ENCODE measurements at places on chromosomes 5 and 9.

DNA sequence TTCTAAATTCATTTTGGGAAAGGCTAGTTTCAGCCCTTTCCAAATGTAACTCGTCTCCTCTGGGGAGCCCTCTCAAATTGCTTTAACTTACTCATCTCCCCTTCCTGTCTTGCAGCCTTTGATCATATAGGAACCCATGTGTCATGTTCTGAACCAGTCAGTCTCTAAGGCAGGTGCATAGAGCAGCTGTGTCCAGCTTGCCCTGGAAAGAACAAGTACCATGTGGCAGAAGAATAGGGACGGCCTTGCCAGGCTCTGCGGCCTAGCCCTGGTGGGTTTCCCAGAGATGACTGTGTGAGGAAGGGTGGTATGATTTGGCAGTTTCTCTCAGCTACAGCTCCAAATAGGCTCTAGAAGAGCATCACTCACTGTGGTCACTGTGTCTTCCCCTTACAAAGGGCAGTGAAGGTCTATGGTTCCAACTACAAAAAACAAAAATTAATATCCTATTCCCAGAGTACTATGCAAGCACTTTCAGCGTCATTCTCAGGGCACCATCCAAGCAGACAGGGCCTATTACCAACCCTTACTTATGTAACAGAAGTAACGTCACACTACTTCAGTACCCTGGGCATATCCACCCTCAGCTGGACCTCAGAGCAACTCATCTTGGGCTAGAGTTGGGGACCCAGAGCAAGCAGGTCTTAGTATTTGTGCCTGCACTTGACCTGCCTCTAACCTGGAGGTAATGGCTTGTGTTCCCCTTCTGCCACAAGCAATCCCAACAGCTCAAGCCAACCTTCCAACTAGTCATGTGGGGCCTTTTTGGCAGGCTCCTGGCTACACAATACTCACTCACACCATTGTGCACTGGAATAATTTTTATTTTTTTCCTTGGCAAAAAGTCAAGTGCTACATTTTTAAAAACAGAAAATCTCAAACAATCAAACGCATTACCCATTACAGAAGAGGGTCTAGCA lies 37.2 kb upstream of the UBAP2 start:
- DNase-seq, result no peak

GRCh38 chr5:124349931-124350330 lies 396.5 kb downstream of the ZNF608 start:
- DNase-seq, result no peak

- DNase-seq, result no peak
These were observed 70.7 kb downstream of the SUSD1 start for GRCh38 chr9:112104401-112104800.

DNA sequence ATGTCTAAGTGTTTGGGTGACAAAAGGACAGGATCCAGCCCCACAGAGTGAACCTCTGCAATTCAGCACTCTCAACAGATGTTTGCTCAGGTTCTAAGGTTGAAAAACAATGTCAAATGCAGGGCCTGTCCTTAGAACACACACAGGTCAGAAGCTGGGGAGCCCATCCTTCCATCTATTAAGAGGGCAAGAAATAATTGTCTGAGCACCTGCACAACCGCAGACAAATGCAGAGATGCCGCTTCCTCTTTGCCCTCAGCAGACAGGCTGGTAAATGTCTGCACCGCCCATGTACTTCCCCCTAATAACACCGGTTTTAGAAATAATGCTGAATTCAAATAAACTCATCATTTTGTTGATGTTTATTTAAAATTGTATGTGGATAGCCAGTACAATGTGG lies 414.5 kb upstream of the ADAMTS16 start:
- no peak for DNase-seq

- no peak for DNase-seq
These were observed 1012.4 kb downstream of the CDH18 start for GRCh38 chr5:18975624-18976023.

DNA sequence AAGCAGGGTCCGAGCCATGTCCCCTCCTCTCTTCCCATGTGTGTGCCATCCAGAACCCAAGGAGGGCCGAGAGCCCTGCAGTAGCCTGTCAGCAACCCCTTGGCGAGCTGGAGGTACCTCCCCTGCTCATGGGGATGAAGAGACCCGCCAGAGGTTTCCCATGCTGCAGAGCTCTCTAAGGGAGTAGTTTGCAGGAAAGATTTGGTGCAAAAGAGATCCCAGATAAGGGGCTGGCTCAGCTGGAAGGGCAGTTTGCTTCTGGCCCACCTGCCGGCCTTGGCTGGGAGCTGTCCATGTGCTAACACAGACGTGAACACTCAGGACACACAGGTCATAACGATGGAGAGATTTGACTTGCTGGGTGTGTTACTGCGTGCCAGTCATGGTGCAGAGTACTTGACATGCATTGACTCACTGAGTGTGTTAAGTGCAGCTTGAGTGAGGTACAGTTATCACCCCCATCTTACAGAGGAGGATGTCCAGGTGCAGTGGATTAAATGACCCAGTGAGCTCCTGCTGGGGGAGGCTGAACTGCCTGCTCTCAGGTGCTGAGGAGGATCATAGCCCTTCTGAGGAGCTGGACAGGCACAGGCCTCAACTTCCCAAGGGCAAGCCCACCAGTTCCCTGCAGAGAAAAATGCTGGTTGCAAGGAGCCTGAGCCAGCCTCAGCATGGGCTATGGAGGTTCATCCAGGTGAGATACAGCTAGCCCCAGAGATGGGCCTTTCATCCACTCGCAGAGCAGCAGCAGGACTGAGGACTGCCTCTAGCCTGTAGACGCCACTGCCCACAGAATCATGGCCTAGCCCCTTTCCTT lies 6.3 kb upstream of the SLC25A48 start:
- no peak for DNase-seq

GRCh38 chr9:16221366-16221765 lies 649.1 kb downstream of the BNC2 start:
- no peak for DNase-seq

GRCh38 chr5:20446121-20446520 lies 458.1 kb upstream of the CDH18 start:
- DNase-seq, result no peak

GRCh38 chr9:137082925-137083290 lies 3.9 kb upstream of the MAN1B1 start:
- no peak for DNase-seq

DNA sequence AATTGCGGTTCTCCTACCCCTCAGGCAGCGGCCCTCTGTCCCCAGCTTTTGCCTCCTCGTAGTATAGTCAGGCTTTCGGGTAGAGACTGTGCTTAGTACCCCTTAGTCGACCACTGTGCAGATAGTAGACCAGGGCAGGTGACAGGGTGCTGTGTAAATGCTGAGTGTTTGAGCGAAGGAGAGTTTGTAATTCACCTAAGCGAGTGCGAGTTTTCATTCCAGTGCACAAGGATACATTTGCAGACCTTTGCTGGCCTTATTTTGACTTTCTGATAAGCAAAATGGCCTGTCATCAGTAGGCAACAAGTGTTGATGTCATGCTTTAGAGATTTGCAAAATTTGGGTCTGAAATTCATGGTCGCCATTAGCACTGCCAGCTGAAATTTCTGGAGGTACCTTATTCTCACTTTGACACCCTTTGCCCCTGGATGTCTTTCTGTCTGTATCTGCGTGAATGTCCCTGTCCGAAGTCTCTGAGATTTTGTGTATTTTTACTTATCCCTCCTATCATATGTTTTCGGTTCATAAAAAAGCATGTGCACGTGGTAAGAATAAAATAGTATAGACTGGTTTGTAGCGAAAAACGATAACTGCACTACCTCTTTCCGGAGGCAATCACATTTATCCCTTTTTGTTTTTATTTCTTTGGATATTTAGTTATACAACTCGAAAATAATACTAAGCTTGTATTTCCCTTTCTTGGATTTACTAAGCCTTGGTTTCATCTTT lies 1.9 kb downstream of the LMNB1 start:
- no peak for DNase-seq

GRCh38 chr5:157561110-157561509 lies 14.5 kb downstream of the ADAM19 start:
- DNase-seq, result no peak

GRCh38 chr5:91095786-91096385 lies 287.2 kb downstream of the ARRDC3 start:
- no peak for DNase-seq

DNA sequence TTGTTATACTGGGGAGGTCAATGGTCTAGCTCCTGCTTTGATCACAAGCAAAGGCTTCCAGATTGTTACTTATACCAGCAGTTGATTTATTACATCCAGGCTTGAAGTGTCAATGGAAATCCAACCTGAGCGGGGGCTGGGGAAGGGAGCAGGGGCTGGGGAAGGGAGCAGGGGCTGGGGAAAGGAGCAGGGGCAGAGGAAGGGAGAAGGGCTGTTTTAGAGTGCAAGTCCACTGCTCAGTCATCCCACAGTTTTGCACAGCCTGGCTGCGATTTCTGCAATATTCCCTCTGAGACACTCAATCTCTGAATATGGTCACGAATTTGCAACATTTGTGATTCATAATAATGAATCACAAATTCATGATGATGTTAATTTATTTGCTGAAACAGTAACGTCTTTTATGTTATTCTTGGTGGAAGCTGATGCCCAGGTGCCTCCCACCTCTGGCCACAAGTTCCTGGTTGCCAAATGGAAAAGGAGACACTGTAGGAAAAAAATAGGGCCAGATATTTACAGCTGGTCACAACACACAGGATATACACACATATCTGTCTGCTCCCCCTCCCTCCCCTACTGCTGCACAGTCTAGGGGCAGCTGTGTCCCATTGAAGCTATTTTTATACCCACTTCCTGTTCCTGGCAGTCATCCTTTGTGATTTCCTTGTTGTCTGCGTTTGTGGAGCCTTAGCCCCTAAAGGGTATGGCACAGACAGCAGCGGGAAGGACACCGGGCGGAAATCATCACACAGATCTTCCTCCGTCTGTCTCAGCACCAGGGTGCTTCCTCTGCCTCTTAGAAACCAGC lies 325.1 kb downstream of the GADD45G start:
- no peak for DNase-seq

DNA sequence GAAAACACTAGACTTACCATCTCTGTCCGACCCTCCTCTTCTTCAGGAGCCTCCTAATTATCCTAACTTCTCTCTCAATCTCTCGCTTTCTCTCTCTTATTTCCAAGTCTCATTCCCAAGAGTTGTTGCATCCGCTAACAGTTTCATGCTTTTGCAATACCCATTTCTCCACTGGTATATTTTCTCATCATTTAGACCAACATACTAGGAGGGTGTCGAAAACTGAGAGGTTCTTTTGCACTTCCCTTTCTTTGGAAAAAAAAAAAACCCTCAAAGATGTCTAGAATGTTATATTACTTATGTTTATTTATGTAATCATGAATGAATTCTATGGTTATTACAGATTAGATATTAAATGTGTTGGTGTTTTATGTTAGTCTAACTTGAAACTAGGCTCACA lies 35.9 kb downstream of the SPZ1 start:
- DNase-seq, result no peak

GRCh38 chr5:168530621-168531150 lies 1.6 kb downstream of the FBLL1 start:
- no peak for DNase-seq

DNA sequence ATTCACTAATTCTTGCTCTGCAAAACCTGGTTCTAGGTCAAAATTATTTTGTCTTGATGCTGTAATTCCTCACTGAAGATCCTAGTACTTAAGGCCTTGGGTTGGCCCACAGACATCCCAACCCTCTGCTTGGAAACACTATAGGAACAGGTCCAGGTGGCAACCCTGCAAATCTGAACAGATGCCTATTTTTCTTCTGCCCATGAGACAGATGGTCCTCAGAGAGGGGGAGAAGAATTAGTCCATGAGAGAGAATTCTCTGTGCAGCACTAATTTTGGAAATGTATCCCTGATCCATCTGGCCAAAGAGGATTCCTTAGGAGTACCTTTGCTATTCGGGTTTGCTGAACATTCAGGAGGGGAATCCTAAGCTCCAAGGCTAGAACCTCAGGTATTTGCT lies 156.3 kb downstream of the ELAVL2 start:
- DNase-seq, result no peak

- DNase-seq, result peak; percentile 55
These were observed 594 bp downstream of the FAM120A start for GRCh38 chr9:93451849-93452709.

DNA sequence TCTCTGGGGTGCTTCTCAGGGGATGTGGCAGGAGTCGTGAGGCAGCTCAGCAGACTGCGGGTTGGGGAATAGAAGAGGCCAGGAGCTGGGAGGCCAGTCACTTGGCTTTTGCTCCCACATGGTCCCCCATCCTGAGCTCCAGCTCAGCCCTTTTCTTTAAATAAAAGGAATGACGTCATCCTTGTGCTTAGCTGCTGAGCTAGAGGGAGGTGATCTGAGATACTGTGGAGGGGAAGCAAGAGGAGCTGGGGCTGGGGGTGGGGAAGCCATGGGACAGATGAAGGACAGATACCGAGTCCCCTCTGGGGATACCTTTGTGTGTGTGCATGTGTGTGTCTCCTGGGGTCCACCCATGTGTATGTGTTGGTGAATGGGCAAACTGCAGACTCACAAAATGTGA lies 89.0 kb upstream of the ARAP3 start:
- DNase-seq, result no peak

DNA sequence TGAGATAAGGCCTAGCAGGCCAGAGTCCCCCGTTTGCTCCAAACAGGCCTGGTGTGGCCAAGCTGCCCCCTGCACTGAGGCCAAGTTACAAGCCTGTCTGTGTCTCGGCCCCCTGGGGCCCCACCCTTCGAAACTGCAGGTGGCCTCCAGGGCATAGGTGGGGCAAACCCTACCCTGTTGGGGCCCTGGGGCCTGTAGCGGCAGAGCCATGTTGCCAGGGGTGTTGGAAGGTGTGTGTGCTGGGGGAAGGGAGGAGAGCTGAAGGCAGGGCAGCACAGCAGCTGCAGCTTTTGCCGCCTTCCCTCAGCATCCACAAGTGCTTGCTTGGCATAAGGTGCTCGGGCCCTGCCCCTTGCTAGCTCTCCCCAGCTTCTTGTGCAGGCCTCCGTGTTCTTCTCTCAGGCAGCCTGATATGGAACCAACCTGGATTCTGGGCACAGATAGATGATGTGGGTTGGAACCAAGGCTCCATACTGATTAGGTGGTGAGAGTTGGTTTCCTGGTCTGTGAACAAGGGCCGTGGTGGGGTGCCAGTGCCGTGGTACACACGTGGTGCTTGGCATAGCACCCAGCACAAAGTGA lies 12.7 kb downstream of the IRF1 start:
- DNase-seq, result no peak

- no peak for DNase-seq
These were observed 822 bp upstream of the TNIP1 start for GRCh38 chr5:151081431-151082281.

DNA sequence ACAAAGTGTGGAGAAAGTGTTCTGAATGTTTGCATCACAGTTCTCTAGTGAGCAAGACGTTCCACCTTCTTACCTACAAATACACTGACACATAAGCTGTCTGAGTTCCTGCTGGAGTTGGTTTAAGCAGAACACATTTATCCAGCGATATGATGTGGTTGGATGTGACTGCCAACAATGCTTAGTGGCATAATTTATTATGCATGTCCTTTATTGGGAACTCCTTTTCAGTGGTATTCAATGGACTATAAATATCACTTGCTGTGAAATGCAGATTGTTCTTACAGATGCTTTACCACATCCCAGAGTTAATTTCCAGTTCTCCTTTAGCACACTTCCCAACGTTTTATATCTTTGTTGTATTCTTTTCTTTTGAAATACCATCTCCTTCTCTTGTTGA lies 222.2 kb downstream of the LURAP1L start:
- no peak for DNase-seq
